ENCODE measurements at places on chromosomes 7 and 10. TPM values are rescaled to one million over a fixed set of nuclear protein-coding genes. Genes with fewer than 3 reads are reported as not detected.

DNA sequence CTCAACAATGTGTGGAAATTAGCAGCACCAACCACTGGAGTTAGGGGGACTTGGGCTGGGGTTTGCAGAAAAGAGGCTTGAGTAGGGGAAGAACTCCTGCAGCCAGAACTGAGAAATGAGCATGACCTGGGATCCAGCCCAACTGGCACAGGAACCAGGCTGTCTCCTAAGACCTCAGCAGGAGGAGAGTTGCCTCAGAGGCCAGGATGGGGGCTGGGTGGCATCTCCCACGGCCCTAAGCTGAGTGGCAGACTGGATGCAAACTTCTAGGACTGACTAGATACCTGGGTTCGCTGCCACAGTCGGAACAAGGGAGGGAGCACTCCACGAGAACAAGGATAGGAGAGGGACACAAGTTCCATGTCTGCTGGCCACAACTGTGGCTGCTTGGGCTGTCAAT is 62.6 kb downstream of the RNF32 start:
- DNase-seq = no peak

Gene ANKRD16
- total RNA-seq = 8.8 TPM

DNA sequence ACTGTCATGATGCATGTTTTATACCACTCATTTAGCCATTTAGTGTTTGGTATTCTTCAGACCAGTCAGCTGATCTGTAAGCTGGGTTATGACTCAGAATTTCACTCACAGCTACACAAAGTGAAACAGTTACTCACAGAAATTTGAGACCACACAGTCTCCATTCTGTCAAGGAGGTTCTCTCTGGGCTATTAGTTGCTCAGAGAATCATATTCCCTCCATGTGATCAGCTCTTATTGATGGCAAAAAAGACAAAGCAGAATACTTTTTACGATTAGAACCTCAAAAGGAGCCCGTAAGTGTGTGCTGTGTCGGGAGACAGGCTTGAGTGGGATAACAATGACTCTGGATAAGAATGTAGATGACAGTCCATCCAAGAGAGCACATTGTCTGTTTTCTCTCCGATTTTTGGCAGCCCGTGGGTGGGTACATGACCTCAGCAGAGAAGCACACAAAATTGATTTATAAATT is 277.6 kb upstream of the SORCS1 start:
- no peak for DNase-seq

GRCh38 chr10:111247781-111248389 is 171.1 kb downstream of the ADRA2A start:
- no peak for DNase-seq

Measured in urinary bladder (tissue), 4 donors.